ENCODE measurements at places on chromosomes 2 and 18. TPM values are rescaled to one million over a fixed set of nuclear protein-coding genes. Genes with fewer than 3 reads are reported as not detected.

- H3K4me1 ChIP-seq, result peaks cover 10% of the 10 kb centered on the region
- no peak for DNase-seq
- H3K27me3 ChIP-seq, result no peaks in the 10 kb centered on the region
- no peak overlapping the region for H3K4me3 ChIP-seq
These were observed 46.9 kb downstream of the EMILIN2 start for GRCh38 chr18:2893676-2894075.

GRCh38 chr18:34953212-34953611 lies 88.0 kb upstream of the MAPRE2 start:
- no peak for DNase-seq
- H3K36me3 ChIP-seq, result no peaks in the 10 kb centered on the region
- no peaks in the 10 kb centered on the region for H3K27me3 ChIP-seq
- no peaks in the 10 kb centered on the region for H3K4me1 ChIP-seq
- H3K4me3 ChIP-seq, result no peak overlapping the region
- no peak overlapping the region for H3K27ac ChIP-seq

GRCh38 chr18:76524900-76525698 lies 30.1 kb upstream of the ZNF516 start:
- H3K36me3 ChIP-seq, result no peaks in the 10 kb centered on the region
- peak; percentile 79 for DNase-seq
- H3K4me3 ChIP-seq, result peak overlapping the region; percentile 6
- H3K27me3 ChIP-seq, result no peaks in the 10 kb centered on the region
- H3K27ac ChIP-seq, result peak overlapping the region; percentile 2
- peaks cover 6% of the 10 kb centered on the region for H3K4me1 ChIP-seq

DNA sequence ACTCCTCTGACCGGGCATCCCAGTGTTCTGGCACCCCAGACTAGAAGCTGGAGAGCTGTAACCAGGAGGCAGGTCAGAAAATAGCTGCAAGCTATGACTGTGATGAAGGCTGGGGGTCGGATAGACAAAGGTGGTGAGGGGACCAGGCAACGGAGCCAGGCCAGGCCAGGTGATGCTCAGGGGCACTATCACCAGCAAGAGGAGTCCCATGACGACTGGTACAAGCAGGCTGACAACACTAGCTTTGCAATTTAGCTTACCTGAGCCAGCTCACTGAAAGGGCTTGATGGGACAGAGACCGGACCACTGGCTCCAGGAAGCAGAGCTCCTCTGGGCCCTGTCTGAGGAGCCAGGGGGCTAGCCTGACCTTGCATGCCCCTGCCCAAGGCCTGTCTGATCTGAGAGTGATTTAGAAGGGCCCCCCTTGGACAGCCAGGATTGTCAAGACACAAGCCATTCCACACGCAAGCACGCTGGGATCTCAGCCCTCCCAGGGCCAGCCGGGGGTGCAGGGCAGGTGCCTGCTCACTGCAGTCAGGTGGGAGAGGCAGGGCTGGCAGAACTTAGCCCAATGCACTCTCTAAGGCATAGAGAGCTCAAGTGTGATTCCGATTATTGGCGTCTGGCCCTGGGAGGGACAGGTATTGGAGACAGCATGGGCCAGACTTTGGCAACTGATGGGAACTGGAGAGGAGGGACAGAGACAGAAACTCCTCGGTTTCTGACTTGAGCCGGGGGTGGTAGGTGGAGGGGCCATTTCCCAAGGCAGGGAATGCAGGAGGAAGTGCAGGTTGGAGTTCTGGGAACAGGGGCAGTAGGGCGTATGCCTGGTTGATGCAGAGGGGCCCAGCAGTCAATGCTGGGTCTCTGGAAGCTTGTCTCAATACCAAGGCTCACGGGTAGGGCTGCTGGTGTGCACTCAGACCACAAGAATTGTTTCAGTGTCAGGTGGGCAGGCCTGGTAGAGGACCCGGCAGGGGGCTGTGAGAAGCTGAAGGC lies 47.7 kb downstream of the MYO7B start:
- H3K4me1 ChIP-seq, result no peaks in the 10 kb centered on the region
- H3K36me3 ChIP-seq, result no peaks in the 10 kb centered on the region
- H3K27ac ChIP-seq, result no peak overlapping the region
- H3K4me3 ChIP-seq, result no peak overlapping the region
- no peaks in the 10 kb centered on the region for H3K27me3 ChIP-seq
- no peak for DNase-seq

DNA sequence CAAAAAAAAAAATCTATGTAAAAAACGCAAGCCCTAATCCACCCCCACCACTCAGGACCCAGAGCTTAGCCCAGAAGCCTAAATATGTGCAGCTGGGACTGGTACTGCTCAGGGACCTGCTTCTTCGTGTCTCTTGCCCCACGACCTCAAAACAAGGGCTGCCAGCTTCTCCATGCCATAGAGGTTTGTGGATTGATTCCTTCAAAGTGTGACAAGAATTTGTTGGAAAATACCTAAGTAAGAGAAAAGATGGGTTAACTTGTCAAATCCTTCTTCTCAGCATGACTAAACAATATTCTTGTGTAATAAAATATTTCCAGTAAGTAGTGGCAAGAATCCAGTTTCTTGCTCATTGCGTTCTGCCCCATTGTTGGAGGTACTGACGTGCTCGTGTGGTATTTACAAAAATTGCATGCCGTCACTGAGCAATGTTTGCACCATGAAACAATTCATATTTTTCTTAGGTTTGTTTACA lies 825 bp upstream of the SCYGR1 start:
- H3K27me3 ChIP-seq, result no peaks in the 10 kb centered on the region
- H3K4me3 ChIP-seq, result no peak overlapping the region
- no peak overlapping the region for H3K27ac ChIP-seq
- no peaks in the 10 kb centered on the region for H3K36me3 ChIP-seq

DNA sequence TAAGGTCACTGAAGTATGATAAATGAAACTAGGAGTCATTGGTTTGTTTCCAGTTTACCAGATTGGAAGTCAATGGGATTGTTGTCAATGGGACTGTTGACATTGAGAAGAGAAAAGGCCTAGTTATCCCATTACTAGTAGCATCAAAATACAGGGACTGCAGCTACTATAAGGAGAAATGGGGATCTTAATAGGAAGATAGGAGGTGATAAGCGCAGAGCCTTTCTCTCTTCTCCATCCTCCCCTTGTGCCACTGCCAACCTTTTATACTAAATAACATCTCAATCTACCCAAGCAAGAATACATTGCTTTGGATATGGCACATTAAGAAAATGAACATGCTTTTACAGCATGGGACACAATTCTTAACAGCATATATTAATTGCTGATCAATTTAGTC lies 10.5 kb upstream of the BBS5 start:
- no peaks in the 10 kb centered on the region for H3K4me1 ChIP-seq
- H3K27ac ChIP-seq, result no peak overlapping the region
- no peaks in the 10 kb centered on the region for H3K27me3 ChIP-seq
- DNase-seq, result no peak
- H3K4me3 ChIP-seq, result no peak overlapping the region
- no peaks in the 10 kb centered on the region for H3K36me3 ChIP-seq

REG1B gene
- total RNA-seq, result not detected

DNA sequence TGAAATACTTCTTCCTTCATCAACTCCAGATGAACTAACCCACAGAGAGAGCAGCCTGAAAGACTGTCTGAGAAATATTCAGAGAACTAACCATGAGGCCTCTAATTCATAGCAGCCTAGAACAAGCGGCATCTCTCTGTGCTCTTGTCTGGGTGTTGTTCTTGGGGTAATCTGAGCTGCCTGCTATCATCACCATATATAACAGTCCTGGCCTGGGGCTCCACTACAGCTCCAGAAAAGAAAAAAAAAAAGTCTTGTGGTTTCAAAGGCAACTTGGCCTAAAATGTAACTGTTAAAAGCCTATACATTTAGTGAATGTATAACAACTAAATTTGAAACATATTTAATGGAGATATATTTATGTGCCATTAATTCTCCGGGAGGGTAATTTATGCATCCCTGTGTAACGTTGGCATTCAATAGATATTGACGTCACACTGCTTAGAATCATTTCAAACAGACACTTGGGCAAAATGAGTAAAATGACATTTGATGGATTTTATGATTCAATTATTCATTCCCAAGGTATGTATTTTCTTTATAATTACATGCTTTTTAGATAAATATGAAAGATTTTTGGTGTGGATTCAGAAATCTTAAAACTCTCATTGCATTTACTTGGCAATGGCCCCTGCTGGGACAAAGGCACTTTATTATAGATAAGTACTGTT lies 294.3 kb downstream of the HRH4 start:
- no peaks in the 10 kb centered on the region for H3K27me3 ChIP-seq
- no peaks in the 10 kb centered on the region for H3K4me1 ChIP-seq
- H3K27ac ChIP-seq, result no peak overlapping the region
- peak; percentile 10 for DNase-seq

LRRTM4 gene
- 3.5 TPM for total RNA-seq

DNA sequence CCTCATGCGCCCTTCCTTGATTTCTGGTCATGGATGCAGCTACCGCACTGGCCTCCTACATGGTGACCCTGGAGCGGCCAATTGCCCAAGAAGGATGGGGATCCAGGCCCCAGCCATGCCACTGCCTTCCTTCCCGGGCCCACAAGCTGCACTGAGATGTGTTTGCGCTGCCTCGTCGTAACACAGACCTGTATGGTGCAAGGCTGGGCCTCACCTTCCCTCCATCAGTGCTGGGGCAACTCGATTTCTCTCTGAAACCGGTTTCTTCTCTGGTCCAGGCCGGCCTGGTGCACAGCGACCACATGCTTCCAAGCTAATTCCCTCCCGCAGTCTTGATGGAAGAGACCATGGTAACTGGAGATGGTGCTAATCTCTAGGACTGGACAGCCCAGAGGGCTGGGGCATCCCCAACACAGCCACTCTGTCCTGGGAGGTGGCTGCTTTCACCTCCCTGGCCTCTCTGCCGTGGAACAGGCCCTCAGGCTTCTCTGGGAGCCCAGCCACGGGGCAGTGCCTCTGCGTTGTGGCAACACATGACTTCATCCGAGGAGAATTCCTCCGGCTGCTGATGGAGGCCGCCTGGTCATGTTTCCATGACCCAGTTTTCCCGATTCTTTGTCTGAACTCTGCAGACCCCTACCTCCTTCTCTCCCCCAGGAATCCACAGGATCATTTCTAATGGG lies 184.2 kb downstream of the GLI2 start:
- H3K4me1 ChIP-seq, result peaks cover 22% of the 10 kb centered on the region
- H3K4me3 ChIP-seq, result no peak overlapping the region
- H3K27ac ChIP-seq, result peak overlapping the region; percentile 95
- DNase-seq, result peak; percentile 62
- no peaks in the 10 kb centered on the region for H3K27me3 ChIP-seq

- H3K27ac ChIP-seq, result no peak overlapping the region
- no peaks in the 10 kb centered on the region for H3K27me3 ChIP-seq
- no peaks in the 10 kb centered on the region for H3K36me3 ChIP-seq
- H3K4me3 ChIP-seq, result no peak overlapping the region
- peak; percentile 59 for DNase-seq
These were observed 286.5 kb upstream of the SYT4 start for GRCh38 chr18:43563780-43564179.

DNA sequence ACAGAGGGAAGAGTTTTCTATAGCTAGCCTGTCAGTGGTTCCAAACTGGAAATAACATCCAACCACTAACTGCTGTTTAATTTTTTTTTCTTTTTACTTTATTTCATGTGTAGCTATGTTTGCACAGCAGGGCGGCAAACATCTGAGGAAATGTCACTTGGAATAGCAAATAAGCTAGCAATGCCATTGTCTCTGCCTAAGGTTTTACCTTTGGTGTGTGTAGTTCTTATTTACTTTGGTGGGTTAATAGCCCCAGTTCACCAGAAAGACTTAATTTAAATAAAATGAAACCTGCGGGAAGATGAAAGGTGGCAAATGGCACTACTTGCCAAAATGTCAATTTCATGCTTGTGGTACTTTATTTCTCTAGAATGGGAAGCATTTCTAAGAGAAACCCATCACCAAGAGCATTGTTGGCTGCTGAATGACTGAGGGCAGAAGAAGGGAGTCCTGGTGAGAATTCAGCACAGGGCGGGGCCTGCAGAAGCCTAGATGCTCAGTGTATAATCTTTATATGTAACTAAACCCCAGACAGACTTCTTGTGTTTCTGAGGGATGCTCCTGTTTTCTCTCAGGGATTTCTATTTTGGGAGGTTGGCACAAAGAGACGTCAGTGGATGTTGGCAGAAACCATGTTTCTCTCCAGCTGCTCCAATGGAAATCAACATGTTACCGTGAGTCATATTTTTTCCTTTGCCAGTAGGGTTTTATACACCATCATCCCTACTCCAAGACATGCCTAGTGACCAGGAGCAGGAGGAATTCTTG lies 300.4 kb upstream of the NT5C1B start:
- H3K27ac ChIP-seq, result no peak overlapping the region
- H3K36me3 ChIP-seq, result no peaks in the 10 kb centered on the region
- H3K4me3 ChIP-seq, result no peak overlapping the region
- H3K4me1 ChIP-seq, result peaks cover 3% of the 10 kb centered on the region
- no peak for DNase-seq

- H3K27me3 ChIP-seq, result no peaks in the 10 kb centered on the region
- H3K27ac ChIP-seq, result no peak overlapping the region
- H3K4me1 ChIP-seq, result no peaks in the 10 kb centered on the region
- DNase-seq, result no peak
These were observed 1067.6 kb upstream of the ACVR2A start for GRCh38 chr2:146777181-146777580.

DNA sequence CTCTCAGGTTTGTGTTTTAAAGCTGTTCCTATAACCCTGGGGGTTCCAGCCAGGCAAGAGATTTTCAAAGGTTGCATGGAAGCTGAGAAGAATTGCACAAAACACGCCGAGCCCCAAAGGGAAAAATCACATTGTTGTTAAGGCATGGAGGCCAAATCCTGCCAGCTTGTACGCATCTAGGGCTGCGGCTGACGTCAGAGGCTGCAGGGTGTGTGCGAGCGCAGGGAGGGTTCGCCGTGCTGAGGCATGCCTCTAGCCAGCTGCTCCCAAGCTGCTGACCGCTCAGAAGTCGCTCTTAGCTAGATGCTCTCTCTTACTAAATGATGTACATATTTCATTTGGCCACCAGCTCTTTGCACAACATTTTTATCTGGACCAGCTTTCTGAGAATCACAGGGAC lies 191.8 kb downstream of the LPIN1 start:
- no peak overlapping the region for H3K4me3 ChIP-seq
- H3K4me1 ChIP-seq, result no peaks in the 10 kb centered on the region
- DNase-seq, result no peak
- no peaks in the 10 kb centered on the region for H3K36me3 ChIP-seq
- H3K27ac ChIP-seq, result no peak overlapping the region
- H3K27me3 ChIP-seq, result no peaks in the 10 kb centered on the region

IL18RAP gene
- 0.80 TPM for total RNA-seq

- H3K27me3 ChIP-seq, result no peaks in the 10 kb centered on the region
- H3K27ac ChIP-seq, result peak overlapping the region; percentile 8
- no peaks in the 10 kb centered on the region for H3K36me3 ChIP-seq
- H3K4me1 ChIP-seq, result peaks cover 27% of the 10 kb centered on the region
- no peak overlapping the region for H3K4me3 ChIP-seq
These were observed 159.0 kb upstream of the HAAO start for GRCh38 chr2:42951263-42951938.

DNA sequence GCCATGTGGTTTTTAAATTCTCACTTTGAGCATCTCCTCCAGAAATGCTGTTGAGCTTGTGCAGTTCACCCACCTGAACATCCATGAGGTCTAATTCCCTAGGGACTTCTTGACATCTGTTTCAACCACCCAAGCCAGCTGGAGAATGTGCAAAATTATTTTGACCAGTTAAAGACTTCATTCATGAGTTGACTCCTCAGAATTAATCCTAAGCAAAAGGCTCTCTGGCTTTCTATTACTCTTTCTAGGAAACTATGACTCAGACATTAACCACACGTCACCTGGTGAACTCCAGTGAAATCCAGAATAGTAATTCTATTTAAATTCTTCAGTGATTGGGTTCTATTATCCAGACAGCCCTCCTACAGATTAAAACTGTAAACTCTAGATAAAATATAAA lies 247.5 kb downstream of the NBAS start:
- H3K4me1 ChIP-seq, result no peaks in the 10 kb centered on the region
- H3K27me3 ChIP-seq, result no peaks in the 10 kb centered on the region
- no peaks in the 10 kb centered on the region for H3K36me3 ChIP-seq

GRCh38 chr2:186256540-186256939 lies 229.5 kb upstream of the ZC3H15 start:
- H3K4me3 ChIP-seq, result no peak overlapping the region
- no peaks in the 10 kb centered on the region for H3K4me1 ChIP-seq
- no peaks in the 10 kb centered on the region for H3K27me3 ChIP-seq
